Activated CD4-positive, alpha-beta T cell treated with anti-CD3 and anti-CD28 coated beads, Interleukin-2, amount 10 ng/mL, durations not matched to agents 24 days and 14 days (primary cell): ENCODE measurements at places on chromosomes 7 and 10.
A peak's percentile ranks its signal among the peaks of the same experiment; 100 is the strongest.

- no peak for DNase-seq
These were observed 801.9 kb downstream of the ANKRD7 start for GRCh38 chr7:119026391-119026790.

- DNase-seq = no peak
These were observed 31.8 kb upstream of the ABCA13 start for GRCh38 chr7:48139459-48139858.

DNA sequence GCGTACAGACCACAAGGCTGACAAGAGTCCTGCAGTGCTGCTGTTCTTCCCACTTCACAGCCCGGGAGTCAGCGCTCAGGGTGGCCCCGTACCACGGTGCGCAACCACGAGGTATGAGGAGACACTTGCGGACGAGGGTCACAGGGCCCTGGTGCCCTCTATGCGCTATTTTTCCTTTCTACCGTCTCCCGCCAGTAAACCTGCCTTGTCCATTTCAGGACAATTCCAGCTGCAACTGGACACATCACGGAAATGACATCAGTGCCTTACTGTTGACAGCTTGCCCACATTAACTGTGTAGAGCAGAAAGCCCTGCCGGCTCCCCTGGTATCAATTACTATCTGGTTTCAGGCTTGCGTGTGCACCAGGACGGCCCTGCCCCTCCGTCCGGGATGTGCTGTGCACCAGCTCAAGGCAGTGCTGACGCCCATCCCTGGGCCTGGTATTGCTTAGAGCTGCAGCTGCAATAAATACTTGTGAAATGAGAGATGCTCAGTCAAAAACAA is 65.1 kb downstream of the ZRANB1 start:
- DNase-seq = no peak

DNA sequence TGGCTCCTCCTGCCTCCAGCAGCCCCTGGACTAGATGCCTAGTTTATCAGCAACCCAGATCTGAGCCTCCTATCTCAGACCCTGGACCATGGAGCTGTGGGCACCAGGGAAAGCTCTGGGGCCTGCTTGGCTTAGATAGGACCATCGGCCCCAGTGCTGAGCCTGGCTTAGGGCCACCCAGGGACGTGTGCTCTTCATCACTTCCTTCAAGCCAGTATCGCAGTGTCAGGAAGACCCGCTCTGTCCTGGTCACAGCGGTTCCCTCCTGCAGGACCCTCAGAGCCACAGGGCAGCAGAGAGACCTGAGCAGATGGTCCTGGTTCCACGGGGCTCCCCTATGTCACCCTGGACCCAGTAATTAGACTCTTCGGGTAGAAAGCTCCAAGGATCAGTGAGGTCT is 105.7 kb upstream of the FAM20C start:
- DNase-seq = no peak

DNA sequence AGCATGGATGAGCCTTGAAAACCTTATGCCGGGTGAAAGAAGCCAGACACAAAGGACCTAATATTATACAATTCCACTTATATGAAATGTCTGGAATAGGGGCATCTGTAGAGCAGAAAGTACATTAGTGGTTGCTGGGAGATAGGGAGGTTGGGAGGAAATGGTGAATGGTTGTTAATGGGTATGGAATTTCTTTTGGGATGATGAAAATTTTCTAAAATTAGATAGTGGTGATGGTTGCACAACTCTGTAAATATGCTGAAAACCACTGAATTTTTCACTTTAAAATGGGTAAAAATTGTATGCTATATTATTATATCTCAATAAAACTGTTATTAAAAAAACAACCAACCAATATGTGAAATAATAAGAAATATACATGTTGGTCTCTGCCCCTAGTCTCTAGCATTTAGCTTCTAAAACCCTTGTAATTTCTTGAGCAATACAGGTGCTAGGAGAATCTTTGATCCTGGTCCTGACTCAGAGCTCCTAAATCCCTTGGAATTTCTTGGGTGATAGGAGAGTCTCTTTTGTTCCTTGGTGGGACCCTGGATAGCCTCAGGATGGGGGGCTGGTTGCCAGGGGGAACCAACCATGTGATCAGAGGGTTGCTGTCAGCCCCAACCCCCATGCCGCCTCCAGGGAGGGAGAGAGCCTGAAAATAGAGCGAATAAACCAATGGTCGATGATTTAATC is 64.0 kb downstream of the TACR2 start:
- no peak for DNase-seq

DNA sequence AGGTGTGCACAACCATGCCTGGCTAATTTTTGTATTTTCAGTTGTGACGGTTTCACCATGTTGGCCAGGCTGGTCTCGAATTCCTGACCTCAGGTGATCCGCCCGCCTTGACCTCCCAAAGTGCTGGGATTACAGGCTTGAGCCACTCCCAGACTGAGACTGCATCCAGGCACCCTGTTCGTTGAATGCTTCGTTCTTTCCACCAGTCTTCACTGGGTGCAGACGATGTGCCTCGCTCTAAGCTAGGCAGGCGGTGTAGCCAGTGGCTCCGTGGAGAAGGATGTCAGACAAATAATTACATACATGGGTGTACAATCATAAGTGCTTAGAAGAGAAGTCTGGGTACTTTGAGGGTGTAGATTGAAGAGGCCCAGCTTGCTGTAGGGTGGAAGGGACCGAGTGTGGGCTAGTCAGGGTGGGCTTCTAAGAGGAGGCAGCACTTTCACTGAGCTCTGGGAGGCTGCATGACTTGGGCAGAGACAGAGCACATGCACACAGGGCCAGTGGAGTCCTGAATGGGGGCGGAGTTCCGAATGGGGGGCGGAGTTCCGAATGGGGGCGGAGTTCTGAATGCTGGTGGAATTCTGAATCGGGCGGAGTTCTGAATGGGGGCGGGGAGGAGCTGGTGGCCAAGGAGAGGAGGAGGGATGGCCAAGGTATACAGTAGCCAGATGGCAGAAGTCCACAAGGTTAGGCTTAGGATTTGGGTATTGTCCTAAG is 74.3 kb downstream of the COL26A1 start:
- DNase-seq = no peak

DNA sequence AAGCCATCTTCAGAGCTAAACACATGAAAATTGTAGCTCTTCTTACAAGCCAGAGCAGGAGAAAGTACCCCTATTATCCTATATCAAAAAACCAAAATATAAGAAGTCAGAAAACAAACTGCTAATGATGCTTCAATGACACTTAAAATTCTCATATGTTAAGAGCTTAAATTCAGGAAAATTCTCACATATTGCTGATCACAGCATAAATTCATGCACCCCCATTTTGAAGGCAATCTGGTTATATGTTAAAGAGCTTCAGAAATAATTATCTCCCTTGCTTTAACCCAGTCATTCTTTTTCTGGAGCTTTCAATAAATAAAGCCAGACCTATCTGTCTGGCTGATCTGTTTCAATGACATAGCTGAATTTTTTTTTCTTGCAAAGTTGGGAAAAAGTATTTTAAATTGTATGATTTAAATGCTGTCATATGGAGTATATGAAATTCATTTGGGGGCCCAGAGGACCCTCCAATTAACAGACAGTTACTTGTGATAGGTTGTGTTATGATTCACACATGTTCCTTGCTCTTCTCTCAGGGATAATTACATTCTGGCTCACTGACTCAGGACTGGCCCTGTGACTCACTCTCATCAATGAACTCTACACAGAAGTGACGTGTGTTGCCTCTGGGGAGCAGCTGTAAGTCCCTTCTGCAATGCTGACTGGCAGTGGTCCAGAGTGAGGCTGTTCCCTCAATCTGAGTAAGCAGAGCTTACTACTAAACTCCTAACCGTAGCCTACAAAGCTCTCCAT is 85.2 kb downstream of the HGF start:
- DNase-seq = no peak

DNA sequence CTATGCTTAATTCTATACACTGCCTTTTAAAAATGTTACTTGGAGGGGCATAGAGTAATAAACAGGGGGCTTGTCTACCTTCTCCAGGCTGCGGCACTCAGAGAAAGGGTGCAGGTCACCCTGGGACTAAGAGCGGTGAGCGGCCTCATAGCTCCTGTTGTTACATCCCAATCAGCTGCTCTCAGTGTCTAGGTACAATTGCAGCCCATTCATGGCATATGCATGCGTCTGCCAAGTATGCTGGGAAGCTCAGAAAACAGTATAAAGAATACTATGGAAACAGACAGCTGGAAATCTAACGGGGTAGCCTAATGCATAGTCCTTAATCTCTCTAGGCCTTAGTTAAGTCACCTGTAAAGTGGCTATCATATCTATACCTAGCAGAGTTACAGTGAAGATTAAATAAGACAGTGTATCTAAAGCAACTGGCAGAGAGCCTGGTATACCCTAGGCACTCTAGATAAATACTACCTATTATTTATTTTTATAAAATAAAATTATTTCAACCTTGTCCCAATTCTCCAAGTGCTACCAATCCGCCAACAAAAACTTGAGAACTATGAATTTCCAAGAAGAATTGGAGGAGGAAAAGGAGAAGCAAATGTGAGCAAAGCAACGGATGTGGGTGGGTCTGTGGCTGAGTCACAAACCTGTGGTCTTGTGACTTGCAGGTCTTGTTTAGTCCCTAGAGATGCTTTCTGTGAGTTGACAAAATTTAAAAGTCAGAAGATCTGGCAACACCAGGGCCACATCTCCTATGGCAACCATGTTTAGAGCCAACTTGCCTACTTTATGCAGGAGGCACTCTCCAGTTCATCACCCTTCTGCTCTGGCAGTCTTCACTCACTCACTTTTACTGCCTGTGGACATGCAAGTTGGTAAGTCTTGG is 183.0 kb downstream of the RAPGEF5 start:
- peak; percentile 85 for DNase-seq

DNA sequence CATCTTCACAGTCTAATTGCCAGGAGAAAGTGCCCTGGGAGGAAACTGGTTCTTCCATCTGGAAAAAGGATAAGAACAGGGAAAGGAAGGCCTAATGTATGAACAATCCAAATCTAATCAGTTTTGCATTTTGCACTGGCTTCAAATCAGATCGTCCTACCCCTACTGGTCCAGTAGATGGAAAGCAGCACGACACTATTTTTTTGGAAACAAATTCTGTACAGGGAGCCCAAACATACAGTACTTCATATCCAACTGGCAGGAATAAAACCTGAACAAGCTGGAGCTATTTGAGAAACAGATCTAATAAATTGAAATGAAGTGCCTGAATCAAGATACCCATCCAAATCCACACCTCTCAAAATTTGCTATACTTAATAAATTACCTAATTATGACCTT is 36.5 kb downstream of the ETV1 start:
- no peak for DNase-seq
